ENCODE measurements at places on chromosomes 1 and 21.

DNA sequence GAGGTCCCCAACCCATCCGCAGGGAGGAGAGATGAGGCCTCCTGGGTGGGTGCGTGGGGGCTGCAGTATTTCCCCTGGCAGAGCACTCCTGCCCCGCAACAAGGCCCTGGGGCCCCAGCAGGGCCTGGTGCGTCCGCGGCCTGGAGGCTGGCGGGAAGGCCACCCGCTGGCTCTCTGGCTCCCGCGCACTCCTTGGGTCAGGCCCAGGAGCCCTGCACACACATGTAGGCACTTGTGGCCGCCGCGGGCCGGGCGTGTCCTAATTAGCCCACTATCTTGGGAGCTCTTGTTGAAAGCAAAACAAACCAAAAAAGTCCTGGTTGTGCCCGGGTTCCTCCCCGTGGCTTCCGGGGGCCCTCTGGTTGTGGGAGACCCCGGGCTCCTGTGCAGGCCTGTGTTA, 49.7 kb upstream of the CCDC27 start:
- DNase-seq, result no peak

- DNase-seq, result no peak
Observed at GRCh38 chr1:11860587-11860986, 1.8 kb upstream of the NPPB start.

- no peak for DNase-seq
Observed at GRCh38 chr1:114040273-114041015, 61.2 kb downstream of the OLFML3 start.

DNA sequence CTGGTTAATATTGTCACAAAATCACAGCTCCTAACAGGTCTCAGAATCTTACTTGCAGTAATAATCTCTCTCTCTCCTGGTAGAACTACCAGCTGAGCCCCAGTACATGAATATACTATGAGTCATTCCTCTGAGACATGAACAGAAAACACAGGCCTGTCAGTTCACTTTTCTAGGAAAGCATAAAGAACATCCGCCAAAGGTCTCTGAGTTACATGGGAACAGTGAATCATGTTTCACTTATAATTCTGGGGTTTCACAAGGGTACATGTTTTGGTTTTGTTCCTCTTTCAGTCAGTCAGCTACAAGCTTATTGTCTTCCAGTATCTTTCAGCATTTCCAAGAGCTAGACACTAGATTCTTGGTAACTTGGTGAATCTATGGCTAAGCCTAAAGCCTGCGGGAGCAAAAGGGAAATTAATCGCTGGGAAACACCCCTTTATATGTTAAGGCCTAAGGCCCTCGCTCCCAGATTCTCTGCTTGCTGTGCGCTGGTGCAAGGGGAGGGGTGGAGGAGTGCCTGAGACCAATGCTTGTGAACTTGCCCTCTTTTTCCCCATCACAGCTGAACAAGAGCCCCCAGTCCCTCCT, 31.7 kb downstream of the IFNGR2 start:
- DNase-seq, result no peak

DNA sequence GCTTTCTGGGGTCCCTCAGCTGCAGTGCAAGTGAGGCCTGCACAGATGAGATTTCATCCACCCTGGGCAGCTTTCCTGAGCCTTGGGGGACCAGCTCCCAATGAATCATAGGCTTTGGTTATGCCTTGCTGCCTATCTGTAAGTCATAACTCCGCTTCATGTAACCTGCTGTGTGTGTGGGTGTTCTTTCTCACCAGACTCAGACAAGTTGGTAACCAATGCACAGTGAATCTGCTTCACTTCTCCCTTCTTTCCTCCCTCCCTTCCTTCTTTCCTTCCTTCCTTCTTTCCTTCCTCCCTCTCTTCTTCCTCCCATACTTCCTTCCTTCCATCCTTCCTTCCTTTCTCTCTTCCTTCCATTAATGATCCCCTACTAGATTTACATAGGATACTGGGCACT, 34.4 kb upstream of the PSMB2 start:
- DNase-seq, result no peak

- no peak for DNase-seq
Observed at GRCh38 chr1:228002792-228003191, 4.0 kb upstream of the WNT3A start.

GRCh38 chr21:39106881-39107462, 76.3 kb downstream of the PSMG1 start:
- no peak for DNase-seq

- no peak for DNase-seq
Observed at GRCh38 chr1:205916541-205916940, 26.7 kb downstream of the SLC26A9 start.

DNA sequence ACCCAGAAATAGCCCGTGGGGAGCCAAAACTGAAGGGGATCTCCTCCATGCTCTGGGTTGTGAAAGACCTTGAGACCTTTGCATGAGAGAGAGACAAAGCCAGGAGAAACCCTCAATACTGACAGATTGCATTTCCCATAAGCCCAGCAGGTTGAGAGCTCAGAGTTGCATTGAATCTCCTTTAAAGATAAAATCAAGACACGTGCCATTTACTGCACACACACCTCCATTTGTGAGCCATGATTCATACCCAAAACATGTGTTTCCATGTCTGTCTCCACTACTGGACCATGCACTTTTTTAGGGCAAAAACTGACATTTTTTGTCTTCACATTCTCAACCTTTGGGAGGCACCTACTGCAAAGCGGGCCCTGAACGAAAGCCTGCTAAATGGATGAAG, 144.0 kb upstream of the NRIP1 start:
- DNase-seq, result no peak

GRCh38 chr1:172532183-172532699, 709 bp upstream of the SUCO start:
- peak; percentile 86 for DNase-seq
